ENCODE measurements at places on chromosomes 6 and 20.

DNA sequence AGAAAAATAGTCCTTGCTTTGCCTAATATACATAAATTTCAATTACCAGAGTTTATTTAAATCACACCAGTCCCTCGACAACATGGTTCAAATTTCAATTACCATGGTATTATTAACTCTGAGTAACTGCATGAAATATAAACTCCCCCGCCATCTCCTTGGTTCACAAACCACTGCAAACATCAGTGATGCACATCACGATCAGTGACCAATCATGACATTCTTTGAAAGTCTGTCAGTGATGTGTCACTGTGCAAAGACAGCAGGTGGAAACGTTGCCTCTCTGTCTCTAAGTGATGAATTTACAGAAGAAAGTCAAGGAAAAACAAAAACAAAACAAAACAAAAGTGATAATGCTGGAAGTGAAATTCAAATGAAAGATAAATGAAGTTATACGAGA, 86.7 kb downstream of the TASP1 start:
- DNase-seq, result no peak

DNA sequence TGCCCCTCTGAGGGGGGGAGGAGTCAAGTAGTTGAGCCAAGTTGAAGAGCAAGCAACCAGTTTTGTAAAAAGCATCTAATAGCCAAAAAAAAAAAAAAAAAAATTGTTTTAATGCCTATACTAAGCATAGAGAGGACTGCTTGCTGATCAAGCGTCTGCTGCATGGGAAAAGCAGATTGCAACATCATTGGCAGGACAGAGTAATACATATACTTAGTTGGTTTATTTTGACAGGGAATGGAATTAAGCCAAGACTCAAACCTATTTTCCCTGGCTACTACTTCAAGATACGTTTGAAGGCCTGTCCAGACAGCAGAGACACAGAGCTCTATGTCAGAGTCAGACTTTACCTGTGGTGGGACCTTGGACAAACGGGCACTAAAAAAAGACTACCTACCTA, 120.5 kb downstream of the RTN4IP1 start:
- no peak for DNase-seq

DNA sequence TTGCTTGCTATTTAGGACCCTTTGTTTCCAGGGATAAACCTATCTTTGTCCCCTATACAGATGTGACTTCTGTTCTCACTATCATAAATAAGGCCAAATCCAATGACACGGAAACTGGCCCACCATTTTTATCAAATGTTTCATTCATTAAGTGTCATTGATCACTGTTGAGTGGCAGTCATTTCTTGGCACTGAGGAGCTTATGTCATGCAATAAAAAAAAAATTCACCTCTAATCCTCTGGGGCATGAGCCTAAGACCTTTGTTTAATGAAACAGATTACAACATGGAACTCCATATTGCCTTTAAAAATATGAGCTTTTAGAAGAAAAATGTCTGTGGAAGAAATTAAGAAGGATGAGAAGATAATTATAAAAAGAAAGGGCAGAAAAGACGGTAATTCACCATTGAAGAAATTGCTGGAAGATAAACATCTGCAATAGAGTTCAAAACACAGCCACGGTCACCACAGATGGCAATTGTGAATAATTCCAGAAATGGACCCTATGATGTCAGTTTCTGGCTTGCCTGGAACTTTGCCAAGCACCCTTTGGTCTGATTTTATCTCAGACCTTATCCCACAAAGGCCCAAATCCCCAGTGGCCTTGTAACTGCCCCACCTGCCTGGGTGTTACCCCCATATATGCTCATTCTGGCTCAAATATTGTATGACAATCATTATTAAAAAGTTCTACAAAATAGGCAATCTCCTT, 91.1 kb downstream of the DST start:
- no peak for DNase-seq

GRCh38 chr6:119479860-119480655, 130.5 kb upstream of the MAN1A1 start:
- no peak for DNase-seq

DNA sequence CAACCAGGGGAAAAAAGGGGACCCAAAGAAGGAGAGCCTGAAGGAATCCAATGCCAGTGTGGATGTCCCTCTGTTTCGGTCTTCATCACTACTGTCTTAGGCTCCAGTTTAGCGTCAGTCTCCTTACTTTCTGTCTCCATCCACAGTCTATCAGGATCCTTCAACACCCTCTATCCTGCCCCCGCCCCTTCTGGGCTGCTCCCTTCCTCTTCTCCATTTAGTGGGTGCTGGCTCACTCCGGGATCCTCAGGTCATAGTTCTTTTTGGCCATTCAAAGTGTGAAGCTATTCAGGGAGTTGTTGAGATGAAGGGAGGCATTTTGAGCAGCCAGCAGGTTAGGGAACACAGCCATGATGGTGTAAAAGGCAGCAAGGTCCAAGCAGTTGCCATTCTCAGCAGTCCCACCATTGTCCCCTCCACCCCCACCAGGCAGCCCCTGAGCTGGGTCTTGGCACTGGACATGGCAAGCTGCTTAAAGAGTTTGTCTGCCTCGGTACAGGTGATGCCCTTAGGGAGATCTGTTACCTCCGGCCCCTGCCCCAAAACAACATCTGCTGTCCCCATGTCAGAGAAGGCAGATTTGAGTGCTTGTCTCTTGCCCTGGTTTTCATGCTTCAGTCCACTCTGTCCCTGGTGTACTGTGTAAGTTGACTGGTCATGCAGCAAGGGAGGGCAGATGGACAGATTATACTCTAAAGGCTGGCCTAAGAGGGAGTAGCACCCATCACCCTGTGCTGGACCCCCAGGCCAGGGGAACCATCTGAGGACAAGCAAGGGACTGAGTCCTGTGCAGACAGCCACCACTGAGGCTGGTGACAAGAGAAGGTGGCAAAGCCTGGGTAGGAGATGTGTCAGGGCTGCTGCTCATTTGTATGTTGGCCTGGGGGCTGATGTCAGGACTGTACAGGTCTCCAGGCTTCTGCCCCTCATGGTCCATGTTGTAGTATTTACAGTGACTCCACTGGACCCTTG, 842.0 kb downstream of the HACE1 start:
- DNase-seq, result no peak

DNA sequence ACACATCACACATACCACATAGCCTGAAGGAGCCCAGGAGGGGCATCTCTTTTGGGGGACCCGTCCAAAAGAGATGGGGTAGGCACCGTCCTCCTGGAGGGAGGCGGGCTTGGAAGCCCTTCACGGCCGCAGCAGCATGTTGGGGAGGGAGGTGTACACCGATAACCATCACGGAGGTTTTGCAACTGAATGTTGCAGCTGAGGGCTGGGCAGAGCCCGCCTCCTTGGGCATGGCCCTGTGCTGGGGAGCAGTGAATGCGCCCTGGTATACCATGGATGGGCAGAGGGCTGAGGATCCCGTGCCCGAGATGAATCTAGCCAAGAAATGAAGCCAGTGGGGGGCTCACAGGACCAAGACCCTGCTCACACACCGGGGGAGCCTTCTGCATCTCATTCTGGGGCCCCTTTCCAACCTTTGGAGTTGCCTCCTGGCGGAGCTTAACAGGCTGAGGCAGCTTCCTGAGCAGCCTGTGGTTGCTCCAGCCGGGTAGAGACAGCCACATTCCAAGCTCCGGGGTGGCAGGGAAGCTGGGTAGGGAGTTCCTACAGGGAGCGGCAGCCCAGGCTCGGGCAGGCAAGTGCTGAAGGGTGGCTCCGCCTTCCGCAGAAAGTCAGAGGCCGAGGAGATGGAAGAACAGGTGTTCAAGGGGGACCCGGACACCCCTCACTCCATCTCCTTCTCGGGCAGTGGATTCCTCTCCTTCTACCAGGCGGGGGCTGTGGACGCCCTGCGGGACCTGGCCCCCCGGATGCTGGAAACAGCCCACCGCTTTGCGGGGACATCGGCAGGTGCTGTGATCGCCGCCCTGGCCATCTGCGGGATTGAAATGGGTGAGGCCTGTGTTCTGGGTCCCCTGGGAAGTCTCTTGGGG, at the start of gene PNPLA1:
PNPLA1 (plus strand) TSS at position 227 of the 872 bp plus-strand sequence; CDS start at position 627, 400 bp downstream.
- no peak for DNase-seq

DNA sequence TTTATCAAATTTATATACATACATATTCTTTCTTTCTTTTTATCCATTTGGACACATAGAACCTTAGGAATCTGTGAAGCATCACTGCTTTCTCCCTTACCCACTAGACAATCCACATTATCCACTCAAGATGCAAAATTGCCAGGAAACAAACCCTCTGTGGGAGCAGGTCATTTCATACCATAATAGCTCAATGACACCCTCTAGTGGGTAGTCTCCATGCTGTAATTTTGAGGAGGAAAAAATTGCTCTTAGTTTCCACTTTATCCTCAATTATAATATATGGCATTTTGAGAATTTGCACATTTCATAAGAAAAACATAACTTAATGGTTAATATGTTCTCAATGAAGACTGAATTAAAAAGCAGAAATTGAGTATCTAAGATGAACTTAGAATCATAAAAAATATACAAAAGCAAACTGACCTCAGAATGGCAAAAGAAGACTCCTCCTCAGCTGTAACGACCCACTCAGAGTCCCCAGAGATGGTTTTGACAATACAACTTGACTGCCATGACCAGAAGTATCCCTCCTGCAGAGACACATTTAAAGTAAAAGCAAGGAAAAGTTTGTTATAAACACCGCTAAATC, 164.1 kb downstream of the FRK start:
- no peak for DNase-seq

- DNase-seq, result no peak
Observed at GRCh38 chr20:3692706-3693294, 11.0 kb upstream of the ADAM33 start.

- no peak for DNase-seq
Observed at GRCh38 chr6:137840252-137840651, 26.8 kb upstream of the TNFAIP3 start.

DNA sequence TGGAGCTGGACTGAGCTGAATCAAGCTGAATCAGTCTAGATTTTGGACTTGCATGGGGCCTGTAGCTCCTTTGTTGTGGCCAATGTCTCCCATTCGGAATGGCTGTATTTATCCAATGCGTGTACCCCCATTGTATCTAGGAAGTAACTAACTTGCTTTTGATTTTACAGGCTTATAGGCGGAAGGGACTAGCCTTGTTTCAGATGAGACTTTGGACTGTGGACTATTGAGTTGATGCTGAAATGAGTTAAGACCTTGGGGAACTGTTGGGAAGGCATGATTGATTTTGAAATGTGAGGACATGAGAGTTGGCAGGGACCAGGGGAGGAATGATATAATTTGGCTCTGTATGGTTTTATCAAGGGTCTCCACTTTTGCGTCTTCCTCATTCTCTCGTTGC, 3.0 kb upstream of the TMEM170B start:
- DNase-seq, result no peak

Data from stimulated activated CD8-positive, alpha-beta memory T cell treated with anti-CD3 and anti-CD28 coated beads, Interleukin-4, amount 100 ng/mL, for 1 hour (primary cell).